ENCODE measurements at places on chromosomes 3 and 15. TPM values are rescaled to one million over a fixed set of nuclear protein-coding genes. Genes with fewer than 3 reads are reported as not detected.

GPR87 gene
- total RNA-seq: 0.72 TPM

CADPS gene
- 0.98 TPM for total RNA-seq

SV2B gene
- 3.9 TPM for total RNA-seq

CFAP100 gene
- total RNA-seq: not detected

Data from kidney (tissue), 22 donors.